Kidney (tissue), 22 donors: ENCODE measurements at places on chromosomes 11 and 22. TPM values are rescaled to one million over a fixed set of nuclear protein-coding genes. Genes with fewer than 3 reads are reported as not detected.

- no peak for DNase-seq
These were observed 9.0 kb upstream of the VPREB1 start for GRCh38 chr22:22235558-22235957.

DNA sequence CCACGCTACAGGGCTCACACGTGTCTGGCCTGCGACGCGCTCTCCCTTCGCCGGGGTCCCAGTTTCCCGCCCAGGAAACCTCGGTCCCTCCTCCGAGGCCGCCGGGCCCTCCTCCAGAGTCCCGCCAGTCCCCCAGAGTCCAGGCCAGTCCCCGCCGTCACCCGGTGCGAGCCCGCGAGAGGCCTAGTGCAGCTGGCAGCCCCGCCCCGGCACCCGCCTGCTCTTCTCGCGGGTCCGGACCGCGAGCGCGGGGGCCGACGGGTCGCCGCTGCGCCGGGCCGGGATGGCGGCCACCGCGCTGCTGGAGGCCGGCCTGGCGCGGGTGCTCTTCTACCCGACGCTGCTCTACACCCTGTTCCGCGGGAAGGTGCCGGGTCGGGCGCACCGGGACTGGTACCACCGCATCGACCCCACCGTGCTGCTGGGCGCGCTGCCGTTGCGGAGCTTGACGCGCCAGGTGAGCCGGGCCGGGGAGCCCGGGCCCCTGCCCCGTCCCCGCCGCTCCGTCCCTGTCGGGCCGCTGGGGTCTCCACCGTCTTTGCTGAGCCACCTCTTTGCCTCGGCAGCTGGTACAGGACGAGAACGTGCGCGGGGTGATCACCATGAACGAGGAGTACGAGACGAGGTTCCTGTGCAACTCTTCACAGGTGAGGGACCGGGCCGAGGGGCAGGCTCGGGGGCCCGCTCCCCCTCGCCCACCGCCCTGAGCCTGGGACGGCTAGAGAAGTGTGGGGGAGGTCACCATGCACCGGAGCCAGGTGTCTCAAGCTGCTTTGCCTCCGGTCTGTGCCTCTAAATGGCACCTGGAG lies at the start of gene PTPMT1:
Gene PTPMT1, plus strand, starts transcription at position 260 of the 809 bp plus-strand sequence. Its CDS starts 24 bp downstream, at position 284.
- peak; percentile 92 for DNase-seq

GRCh38 chr11:34682825-34683224 lies 61.9 kb downstream of the EHF start:
- DNase-seq = no peak

DNA sequence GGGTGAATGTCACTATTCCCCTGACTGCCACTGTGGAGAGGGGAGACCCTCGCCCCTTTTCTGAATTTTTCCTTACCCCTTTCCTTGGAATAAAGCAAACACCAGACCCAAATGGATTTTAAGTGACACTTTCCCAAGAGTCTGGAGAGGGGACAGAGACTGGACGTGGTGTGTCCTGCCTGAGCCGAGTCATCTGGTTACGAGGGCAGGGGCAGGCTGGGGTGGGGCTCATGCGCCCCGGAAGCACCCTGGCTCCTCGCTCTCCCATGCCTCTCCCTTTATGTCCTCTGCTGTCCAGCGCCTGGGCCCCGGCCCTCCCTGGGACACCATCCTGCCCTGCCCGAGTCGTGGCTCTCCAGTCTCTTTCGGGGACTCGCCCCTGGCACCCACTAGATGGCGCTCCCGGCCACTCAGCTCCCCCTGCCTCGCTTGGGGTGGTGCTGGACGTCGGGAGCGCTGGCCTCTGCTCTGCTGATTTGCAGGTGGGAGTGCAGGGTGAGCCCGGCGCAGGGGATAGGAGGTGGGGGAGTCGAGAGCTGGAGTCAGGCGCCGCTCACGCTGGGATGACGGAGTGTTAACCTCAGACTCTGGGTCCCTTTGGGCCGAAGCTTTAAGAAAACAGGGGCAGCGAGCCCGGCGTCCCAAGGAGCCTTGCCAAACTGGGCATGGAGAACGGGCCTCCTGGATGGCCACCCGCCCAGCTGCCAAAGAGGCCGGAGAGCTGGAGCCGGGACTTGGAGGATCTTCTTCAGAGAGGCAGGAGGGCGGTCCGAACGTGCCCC lies 89.8 kb downstream of the RPS6KA4 start:
- peak; percentile 93 for DNase-seq

GRCh38 chr22:32920734-32921133 lies 119.2 kb downstream of the TIMP3 start:
- no peak for DNase-seq

- DNase-seq = no peak
These were observed 78.9 kb downstream of the DBX1 start for GRCh38 chr11:20081336-20081735.

DNA sequence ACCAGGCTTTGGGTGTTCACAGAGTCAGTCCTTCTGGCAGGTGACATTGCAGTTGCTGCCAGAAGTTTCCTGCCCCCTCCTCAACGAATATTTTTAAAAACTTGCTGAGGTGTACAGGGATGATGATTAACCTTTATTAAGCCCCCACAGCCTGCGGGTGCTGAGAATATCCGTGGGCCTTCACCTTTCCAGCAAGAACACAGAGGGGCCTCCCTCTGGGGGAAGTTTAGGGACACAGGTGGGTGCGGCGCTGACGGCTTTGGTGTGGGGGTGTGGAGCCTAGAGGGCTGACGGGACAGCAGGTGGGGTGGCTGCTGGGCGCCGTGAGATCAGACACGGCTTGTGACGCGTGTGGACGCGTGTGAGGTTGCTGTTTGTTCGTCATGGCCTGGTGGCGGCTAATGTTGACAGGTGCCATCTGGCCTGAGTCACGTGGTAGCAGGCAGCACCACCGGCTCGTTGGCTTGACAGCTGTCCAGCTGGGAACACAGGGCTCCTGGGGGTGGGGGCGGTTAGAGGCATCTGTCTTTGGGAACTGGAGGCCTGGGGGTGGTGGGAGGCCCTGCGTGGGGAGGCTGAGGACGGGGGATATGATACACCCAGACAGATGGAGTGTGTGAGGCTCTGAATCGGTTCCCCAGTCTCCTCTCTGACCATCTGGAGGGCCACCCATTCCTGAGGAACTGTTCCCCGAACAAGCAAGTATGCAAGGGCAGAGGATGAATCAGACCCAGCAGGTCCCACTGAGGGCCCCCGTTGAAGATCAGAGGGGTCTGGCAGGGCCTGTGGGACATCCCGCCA lies 12.5 kb upstream of the LRRC10B start:
- peak; percentile 89 for DNase-seq

ART1 gene
- 0.31 TPM for total RNA-seq

ENTHD1 gene
- not detected for total RNA-seq
